ENCODE measurements at places on chromosomes 6 and 20. TPM values are rescaled to one million over a fixed set of nuclear protein-coding genes. Genes with fewer than 3 reads are reported as not detected.

NOL7 gene
- total RNA-seq, result 36.2 TPM

PSORS1C1 gene
- total RNA-seq, result 0.29 TPM

ZC2HC1B gene
- total RNA-seq, result not detected

SYCP2 gene
- total RNA-seq, result 0.50 TPM

EHMT2 gene
- 93.5 TPM for total RNA-seq

ADIG gene
- not detected for total RNA-seq

TXLNB gene
- 4.1 TPM for total RNA-seq
